ENCODE measurements at places on chromosomes 3 and 15. TPM values are rescaled to one million over a fixed set of nuclear protein-coding genes. Genes with fewer than 3 reads are reported as not detected.

- DNase-seq, result no peak
Observed at GRCh38 chr3:30875505-30875904, 19.0 kb downstream of the GADL1 start.

Gene SLC9C1
- total RNA-seq, result not detected

DNA sequence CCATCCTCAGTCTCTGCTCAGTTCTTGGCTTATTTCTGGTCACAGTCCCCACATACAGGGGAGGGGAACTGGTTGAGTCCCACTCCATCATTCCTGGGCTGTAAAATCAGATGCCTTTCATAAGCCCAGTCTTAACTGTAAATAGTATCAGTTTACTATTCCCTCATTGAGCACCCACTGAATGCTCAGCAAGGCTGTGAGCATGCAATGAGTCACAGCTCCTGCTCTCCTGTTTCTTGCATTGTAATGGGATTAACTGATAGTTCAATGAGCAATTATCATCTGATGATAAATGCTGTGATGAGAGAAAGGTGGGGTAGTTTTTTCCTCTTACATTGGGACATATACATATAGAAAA lies 113.6 kb upstream of the TPM1 start:
- no peak for DNase-seq

DNA sequence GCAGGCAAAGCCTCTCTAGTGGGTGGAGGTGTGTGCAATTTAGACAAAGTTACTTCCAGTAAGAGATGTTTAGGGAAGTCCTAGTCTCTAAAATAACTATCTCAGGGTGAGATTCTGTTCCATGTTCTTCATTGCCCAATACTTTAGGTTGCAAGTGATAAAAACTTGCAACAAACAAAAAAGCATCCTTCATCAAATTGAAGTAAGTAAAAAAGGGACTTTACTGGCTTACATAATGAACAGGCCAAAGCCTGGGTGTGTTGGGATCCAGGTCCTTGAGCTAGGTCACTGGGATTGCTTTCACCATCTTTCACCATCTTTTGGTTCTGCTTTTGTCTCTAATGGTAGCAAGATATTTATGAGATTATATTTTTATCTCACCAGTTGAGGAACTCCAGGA lies 38.3 kb downstream of the CX3CR1 start:
- DNase-seq, result no peak

Gene NOX5
- not detected for total RNA-seq

Gene KLHL6
- total RNA-seq, result 1.4 TPM

GRCh38 chr3:29521293-29521692 lies 240.4 kb downstream of the RBMS3 start:
- no peak for DNase-seq

Gene ROBO1
- 12.3 TPM for total RNA-seq

GRCh38 chr15:29612096-29612495 lies 210.2 kb downstream of the TJP1 start:
- no peak for DNase-seq

All from uterus (tissue), 4 donors.